ENCODE measurements at places on chromosomes 11 and 22.

DNA sequence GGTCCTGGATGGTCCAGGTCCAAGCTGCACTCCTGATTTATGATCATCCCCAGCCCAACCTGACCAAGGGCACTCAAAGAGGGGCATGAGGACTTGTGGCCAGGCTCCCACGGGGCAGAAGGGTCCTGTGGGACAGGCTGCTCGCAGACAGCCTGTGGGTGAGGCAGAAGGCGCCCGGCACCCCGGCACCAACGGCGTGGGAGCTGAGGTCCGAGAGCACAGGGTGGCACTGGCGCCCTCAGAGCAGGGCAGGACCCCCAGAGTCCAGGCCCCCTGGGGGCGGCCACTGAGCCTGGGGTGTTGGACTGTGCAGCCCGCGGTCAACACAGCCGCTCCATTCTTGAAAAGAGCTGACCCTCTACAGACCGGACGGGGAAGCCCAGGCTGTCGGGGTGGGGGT, 3.3 kb downstream of the IL17REL start:
- DNase-seq = no peak

DNA sequence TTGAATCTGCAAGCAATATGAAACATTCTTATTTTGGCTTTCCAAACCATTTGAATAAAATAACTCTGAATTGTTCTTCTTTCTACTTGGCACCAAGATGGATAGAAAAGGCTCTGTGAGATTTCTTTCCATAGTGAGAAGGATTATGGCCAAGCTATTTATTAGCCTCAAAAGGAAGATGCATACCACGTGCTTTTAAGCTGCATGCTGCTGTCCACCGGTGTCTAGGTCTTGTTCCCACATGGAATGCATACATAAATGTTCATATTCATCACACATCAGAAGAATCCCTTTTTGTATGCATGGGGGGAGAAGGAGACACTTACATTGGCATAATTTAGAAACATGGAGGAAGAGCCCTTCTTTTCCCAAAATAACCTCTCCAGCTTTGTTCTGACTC, 273.4 kb downstream of the FAM76B start:
- DNase-seq = no peak

GRCh38 chr11:122671400-122671891, 15.9 kb downstream of the UBASH3B start:
- DNase-seq = no peak

DNA sequence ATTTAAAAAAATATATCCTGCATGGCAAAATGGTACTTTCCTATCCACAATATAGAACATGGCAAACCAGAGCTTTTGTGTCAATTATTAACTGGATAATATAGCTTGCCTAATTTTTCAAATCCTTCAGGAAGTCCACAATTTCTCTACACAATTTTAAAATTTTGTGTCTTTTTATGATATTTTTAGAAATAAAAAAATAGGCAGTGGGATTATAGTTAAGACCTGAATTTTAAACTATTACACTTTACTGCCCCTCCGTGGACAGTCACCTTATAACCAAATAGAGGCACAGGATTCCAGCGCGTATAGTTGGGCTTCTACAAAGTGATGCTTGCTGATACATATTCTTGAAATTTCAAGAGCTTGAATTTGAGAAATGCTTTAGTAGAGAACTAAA, 2.1 kb upstream of the DMC1 start:
- no peak for DNase-seq

DNA sequence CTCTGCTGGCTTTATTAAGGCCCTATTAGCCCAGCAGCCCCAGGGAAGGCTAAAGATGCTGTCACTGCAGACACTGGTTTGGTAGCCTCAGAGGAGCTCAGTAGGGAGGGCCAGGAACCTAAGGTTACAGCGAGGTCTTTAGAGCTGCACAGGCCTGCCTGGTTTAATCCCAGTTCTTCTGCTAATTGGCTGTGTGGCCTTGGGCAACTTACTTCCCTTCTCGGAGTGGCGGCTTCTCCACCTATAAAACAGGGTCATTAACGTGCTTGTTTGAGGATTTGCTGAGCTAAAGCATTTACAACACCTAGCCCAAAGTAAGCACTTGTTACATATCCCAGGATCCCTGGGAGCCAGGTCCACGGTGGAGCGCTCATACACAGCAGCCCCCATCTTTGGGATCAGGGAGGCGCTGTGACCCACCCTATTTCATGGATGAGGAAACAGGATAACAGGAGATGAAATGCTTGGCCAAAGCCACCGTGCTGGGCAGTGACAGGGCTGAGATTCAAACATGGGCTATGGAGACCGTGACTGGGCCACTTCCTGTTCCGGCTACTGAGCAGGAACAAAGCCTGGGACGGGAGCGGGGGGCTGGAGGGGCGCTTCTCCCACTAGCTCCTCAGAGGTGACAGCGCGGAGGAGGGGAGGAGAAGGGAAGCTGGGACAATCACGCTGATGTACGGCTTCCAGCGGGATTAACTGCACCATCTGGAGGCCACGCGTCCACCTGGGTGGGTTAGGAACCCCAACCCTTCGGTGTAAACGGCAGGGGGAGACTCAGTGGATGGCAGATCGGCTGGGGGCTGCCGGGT, 61.5 kb downstream of the IGLL1 start:
- DNase-seq = no peak

- no peak for DNase-seq
Measured at GRCh38 chr22:47836957-47837356, 1074.5 kb downstream of the TBC1D22A start.

Data from T-helper 2 cell (primary cell).